Natural killer cell treated with Interleukin-12 subunit alpha and Interleukin-12 subunit beta and Interleukin-15 and Interleukin-18, amount 100 ng/mL, for 72 hours (primary cell): ENCODE measurements at places on chromosomes 2 and 18.

DNA sequence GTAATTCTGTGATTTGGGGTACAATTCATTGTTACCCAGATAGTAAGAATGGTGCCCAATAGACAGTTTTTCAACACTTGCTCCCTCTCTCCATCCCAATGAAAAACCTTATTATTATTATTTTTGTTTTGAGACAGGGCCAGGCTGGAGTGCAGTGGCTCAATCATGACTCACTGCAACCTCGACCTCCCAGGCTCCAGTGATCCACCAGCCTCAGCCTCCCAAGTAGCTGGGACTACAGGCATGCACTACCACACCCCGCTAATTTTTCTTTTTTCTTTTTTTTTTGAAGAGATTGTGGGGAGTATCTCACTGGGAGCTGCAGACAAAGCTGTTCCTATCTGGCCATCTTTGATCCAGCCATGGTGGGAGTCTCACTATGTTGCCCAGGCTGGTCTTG is 7.2 kb downstream of the TGFA start:
- DNase-seq: no peak

DNA sequence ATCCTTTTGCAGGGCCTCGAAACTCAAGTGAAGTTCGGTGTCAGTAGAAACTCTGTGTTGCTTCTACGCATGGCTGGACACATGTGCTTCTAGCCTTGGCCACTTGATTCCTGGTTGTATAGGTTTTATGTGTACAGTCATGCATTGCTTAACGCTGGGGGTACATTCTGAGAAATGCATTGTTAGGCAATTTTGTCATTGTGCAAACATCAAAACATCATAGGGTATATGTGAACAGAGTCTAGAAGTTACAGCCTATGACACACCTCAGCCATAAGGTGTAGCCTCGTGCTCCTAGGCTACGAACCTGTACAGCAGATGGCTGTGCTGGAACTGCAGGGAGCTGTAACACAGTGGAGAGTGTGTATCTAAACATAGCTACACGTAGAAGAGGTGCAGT is 39.4 kb downstream of the TMEM18 start:
- DNase-seq: no peak

- no peak for DNase-seq
Observed at GRCh38 chr2:169071455-169071854, 2.1 kb downstream of the DHRS9 start.

- DNase-seq: no peak
Observed at GRCh38 chr18:11178951-11179549, 29.7 kb upstream of the PIEZO2 start.

GRCh38 chr2:12001621-12002020 is 255.2 kb downstream of the LPIN1 start:
- no peak for DNase-seq

DNA sequence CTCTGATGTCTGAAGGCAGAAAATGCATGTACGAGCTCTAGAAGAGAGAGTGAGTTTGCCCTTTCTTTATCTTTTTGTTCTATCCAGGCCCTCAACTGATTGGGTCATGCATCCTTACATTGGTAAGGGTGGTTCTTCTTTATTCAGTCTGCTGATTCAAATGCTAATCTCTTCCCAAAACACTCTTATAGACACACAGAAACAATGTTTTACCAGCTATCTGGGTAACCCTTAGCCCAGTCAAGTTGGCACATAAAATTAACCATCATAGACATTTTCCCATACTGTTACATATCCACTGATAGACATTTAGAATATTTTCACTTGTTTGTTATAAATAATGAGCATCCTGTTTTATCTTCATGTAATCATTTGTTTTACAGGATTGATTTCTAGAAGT is 141.2 kb downstream of the TAF4B start:
- DNase-seq: no peak

DNA sequence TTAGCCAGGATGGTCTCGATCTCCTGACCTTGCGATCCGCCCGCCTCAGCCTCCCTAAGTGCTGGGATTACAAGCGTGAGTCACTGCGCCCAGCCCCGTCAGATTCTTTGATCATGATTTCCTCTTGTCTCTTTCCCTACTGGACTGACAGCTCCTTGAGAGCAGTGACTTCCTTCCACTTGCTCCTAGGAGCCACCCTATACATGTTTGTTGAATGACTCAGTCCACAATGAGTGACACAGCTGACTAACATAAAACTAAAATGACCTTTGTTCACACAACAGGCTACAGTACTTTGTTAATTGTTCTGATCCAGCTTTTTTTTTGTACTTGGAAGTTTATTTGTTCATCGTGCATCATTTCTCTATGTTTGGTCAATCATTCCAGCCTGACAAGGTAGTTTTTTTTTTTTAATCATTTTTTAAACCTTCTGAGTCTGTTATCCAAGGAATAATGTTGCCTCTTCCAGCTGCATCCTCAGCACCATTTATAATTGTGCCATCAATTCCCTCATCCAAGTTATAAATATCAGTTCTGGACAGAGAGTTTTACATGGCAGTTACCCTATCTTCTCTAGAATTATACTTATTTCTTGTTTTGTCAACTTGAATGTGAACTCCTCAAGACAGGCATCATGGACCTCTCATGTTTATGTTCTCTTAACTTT is 42.9 kb upstream of the TUBA3E start:
- DNase-seq: no peak

- DNase-seq: no peak
Observed at GRCh38 chr2:240903191-240904060, 2.7 kb upstream of the CROCC2 start.

- no peak for DNase-seq
Observed at GRCh38 chr2:225599856-225600255, 200.3 kb downstream of the NYAP2 start.

DNA sequence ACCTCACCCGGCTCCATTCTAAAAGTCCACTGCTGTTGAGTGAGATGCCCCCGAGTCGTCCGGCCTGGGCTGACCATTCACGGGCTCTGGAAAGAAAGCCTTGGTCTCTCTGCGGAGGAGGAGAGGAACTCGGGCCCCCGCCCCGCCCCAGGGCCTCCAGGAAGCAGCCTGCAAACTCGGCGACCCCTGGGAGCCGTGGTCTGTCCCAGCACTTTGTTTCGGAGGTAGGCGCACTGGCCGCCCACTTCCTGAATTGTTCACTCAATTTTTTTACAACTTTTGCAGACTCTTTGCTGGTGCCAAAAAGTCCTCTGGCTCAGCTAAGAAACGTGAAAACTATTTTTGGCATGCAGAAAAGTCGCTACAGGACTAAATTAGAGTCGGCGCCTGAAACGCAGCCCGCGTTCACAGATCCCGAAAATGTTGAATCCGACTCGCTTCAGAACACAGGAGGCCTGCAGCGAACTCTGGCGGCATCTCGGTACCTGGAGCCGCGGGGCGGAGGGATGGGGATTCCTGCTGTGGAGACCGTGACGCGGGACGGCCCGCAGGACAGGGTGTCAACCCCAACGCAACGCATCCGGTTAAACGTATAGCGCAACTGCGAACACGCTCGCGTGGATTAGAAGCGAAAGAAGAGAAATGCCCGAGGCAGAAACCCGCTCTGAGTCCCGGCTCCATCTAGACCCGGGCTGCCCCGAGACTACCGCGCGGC is 1.5 kb downstream of the PXDN start:
- no peak for DNase-seq

- DNase-seq: no peak
Observed at GRCh38 chr18:71194438-71194837, 905.6 kb downstream of the SOCS6 start.

DNA sequence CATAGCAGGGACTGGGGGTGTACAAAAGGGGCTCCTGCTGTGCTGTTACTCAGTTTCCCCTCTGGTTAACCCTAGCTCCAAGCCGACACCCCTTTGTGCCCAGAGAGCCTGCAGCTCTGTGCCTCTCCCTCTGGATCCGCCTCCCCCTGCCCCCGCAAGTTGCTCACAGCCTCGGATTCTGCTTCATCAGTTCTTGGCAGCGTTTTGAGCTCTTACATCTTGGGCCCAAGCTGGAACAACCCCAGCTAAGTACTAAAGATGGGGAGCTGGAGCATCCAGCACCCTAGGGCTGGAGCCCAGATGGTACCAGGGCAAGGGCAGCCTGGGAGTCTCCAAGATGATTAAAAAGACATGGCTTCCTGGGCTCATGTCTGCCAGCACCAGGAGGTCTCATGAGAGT is 40.7 kb downstream of the POMC start:
- no peak for DNase-seq

GRCh38 chr18:79588636-79589481 is 90.7 kb upstream of the CTDP1 start:
- DNase-seq: peak; percentile 47

GRCh38 chr2:105102963-105103421 is 65.1 kb downstream of the MRPS9 start:
- no peak for DNase-seq

GRCh38 chr2:210195101-210195852 is 24.1 kb upstream of the KANSL1L start:
- DNase-seq: no peak

GRCh38 chr2:206098471-206098870 is 12.5 kb upstream of the INO80D start:
- DNase-seq: no peak

- DNase-seq: no peak
Observed at GRCh38 chr2:57497489-57498096, 549.0 kb upstream of the VRK2 start.

DNA sequence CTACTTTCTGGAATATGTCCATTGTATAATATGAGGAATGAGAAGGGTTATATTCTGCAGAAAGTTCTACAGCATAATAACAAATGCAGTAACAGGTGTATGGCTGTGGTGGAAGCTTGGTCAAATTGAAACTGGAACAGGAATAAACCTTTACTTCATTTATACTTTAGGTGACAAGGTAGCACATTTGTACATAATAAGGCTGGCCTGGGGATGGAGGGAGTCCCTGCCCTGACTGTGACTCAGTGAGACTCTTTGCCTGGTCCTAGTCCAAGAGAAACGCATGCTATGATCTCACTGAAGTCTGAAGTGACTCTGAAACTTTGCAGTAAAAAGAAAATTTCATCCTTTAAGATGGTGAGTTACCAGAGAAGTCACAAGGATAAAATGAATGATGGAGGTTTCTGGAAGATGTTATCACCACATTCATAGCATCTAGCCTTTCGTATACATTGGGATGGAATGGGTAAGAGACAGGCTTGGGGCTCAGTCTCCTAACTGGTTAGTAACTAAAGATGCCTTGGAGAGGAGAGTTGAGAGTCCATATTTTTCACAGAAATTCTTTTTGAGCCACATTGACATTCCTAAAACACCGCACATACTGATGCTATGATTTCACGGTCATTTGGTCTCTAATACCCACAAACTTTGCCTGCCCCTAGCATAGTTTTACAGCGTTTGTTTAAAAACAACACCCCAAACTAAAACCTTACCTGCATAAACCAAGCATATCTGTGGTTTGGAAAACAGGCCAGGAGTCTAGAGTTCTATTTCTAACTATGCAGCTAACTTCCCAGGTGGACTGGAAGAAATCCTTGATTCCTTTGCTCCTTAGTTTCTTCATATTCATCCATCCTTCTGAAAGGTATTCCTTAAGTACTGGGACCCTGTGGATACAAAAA is 42.4 kb upstream of the NABP1 start:
- no peak for DNase-seq

DNA sequence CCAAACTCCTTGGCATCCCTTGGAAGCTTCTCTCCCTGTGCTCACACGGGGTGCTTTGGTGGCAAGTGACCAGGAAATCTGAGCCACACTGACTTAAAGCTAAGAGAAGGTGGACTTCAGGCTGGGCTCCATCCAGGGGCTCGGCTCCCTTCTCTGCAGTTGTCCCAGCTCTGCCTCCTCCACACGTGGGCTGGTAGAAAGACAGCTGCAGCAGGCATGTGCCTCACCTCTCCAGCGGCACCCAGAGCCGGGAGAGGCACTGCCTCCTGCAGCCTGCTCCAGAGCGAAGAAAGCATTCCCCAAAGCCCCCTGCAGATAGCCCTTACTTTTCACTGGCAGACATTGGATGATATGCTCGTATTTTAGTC is 11.3 kb downstream of the KCNF1 start:
- no peak for DNase-seq

- no peak for DNase-seq
Observed at GRCh38 chr2:29035016-29035745, 39.1 kb downstream of the PCARE start.

- DNase-seq: peak; percentile 68
Observed at GRCh38 chr18:13375302-13376255, 157.0 kb downstream of the LDLRAD4 start.

DNA sequence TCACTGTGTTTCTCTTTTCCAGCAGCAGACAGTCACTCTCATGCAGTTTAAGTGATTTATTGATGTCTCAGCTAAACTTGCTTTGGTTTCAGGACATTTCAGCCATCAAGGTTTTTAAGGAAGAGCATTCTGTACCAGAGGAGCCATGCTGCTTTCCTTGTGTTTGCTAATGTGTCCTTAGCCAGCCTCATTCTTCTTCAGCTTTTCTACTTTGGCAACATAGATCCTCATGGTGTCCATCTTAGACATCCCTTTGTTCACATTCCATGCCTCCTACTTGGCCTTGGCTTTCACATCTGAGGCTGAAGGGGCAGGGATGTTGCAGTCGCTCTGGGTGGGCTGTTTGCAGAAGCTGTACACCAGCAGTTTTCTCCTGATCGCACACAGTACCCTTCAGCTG is 68.2 kb downstream of the OTX1 start:
- DNase-seq: no peak
